ENCODE measurements at places on chromosomes 11 and 22. TPM values are rescaled to one million over a fixed set of nuclear protein-coding genes. Genes with fewer than 3 reads are reported as not detected.

GRCh38 chr11:5726351-5726750, 9.9 kb upstream of the OR56B1 start:
- H3K4me1 ChIP-seq, result no peaks in the 10 kb centered on the region
- no peak overlapping the region for H3K4me3 ChIP-seq
- DNase-seq, result no peak
- no peaks in the 10 kb centered on the region for H3K36me3 ChIP-seq
- no peak overlapping the region for H3K27ac ChIP-seq

MS4A18 gene
- total RNA-seq, result not detected

GRCh38 chr11:75502138-75502537, 23.6 kb downstream of the GDPD5 start:
- H3K4me1 ChIP-seq, result no peaks in the 10 kb centered on the region
- no peak for DNase-seq
- no peaks in the 10 kb centered on the region for H3K36me3 ChIP-seq
- H3K27me3 ChIP-seq, result no peaks in the 10 kb centered on the region
- H3K27ac ChIP-seq, result no peak overlapping the region
- H3K4me3 ChIP-seq, result no peak overlapping the region

DNA sequence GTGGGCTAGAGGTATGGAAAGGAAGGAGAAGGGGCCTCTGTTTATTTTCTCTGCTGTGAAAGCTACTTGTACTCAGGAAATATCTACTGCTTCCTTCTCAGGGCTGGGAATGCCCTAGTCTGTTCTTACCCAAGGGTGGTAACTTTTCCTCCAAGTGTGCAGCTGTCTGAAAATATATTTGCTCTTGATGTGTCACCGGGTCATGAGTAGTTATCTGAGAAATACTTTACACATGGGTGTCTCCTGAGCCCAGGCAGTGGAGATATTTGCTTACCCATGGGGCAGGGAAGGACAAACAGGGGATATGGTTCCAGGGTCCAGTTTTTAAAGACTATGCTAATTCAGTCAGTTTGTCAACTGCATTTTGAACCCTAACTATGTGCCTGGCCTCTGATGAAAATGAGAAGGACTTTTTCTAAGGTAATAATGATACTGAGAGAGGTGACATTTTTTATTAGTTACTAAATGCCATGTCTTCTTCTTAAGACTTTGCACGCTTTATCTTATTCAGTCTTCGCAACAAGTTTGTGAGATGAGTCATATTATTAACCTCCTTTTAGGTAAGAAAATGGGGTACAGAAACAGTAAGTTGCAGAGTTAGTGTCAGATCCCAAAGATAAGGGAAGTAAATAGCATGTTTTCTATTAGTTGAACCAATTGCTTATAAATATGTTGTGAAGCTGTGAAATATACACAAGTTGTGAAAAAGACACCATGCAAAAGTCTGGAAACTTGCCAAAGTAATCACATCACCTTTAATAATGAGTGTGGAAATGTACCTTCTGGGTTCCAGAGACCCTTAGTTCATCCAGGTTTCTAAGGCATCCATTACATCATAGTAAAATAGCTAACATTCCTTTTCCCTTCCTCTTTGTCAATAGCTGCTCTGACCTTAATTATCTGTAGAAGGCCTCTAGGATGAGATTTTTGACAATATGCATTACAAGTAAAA, 22.9 kb downstream of the SYTL2 start:
- H3K27me3 ChIP-seq, result no peaks in the 10 kb centered on the region
- no peaks in the 10 kb centered on the region for H3K4me1 ChIP-seq
- no peak overlapping the region for H3K4me3 ChIP-seq
- DNase-seq, result no peak

DNA sequence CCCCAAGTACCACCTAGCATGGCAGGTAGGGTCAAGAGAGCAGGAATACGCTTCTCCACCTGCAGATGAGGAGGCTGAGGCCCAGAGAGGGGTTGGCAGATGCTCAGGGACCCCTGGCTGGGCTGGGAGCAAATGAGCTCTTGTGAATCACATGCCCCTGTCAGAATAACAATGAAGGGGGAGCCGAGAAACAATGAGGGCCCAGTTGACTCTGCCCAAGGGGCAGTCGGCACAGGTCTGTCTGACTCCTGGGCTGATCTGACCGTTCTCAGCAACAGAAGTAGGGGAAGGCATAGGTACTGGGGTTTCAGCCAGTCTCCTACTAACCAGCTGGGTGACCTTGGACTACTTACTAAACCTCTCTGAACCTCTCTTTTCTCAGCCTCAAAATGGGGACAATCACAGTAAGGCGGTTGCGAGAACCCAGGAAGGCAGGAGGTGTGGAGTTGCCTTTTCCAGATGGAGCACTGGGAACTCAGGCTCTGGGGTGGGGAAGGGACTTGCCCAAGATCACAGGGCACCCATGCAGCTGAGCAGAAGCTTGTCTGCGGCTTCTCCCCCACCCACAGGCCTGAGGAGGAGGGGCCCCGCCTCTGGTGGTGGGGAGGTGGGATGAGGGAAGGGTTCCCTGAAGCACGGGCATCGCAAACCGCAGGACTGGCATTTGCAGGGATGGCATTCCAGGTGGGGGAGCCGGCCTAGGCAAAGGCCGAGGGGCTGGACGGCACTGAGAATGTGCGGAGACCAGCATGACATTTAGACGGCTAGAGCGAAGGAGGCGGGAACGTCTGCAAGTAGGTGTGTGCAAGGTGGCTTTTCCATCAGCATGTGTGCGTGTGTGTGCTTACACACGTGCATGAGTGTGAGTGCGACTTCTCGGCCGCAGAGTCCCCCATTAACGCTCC, 163.0 kb downstream of the MN1 start:
- DNase-seq, result no peak
- no peaks in the 10 kb centered on the region for H3K36me3 ChIP-seq
- no peaks in the 10 kb centered on the region for H3K27me3 ChIP-seq
- H3K27ac ChIP-seq, result no peak overlapping the region
- H3K4me1 ChIP-seq, result peaks cover 51% of the 10 kb centered on the region

- no peak overlapping the region for H3K4me3 ChIP-seq
- no peak overlapping the region for H3K27ac ChIP-seq
- H3K27me3 ChIP-seq, result no peaks in the 10 kb centered on the region
- H3K36me3 ChIP-seq, result no peaks in the 10 kb centered on the region
- peaks cover 5% of the 10 kb centered on the region for H3K4me1 ChIP-seq
- no peak for DNase-seq
Observed at GRCh38 chr22:40256516-40256915, 78.8 kb downstream of the TNRC6B start.

GRCh38 chr11:128720522-128720985, 26.7 kb downstream of the FLI1 start:
- peaks cover 31% of the 10 kb centered on the region for H3K4me1 ChIP-seq
- DNase-seq, result peak; percentile 68
